Kidney tubule cell (primary cell): ENCODE measurements at places on chromosomes 6 and 20.

DNA sequence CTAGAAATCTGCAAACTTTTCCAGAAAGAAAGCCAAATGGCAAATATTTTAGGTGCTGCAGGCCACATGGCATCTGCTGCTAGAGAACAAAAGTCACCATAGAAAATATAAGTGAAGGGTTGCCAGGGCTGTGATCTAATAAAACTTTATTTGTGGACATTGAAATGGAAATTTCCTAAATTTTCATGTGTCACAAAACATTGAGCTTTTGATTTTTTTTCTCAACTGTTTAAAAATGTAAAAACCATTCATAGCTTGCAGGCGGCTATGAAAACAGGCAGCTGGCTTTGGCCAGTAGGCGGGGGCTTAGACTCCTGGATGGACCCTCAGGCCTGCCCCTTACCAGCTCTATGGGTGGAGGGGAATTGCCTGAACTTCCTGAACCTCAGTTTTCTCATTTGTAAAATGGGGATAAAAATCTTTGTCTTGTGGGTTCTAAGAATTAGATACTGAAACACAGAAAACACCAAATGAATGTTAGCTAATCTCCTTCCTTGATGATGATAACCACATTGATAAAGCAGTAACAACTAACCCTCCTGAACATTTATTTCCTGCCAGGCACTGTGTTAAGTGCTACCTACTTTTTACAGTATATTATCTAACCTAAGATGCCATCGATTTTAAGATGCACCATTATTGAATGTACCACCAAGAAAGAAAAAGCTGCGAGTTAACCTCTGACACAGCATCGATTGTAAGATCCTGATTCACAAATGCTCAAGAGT lies 85.5 kb downstream of the SLC22A23 start:
- DNase-seq: no peak

GRCh38 chr6:39313526-39314272 lies 520 bp downstream of the KCNK17 start:
- DNase-seq: no peak

- DNase-seq: no peak
These were observed 11.6 kb downstream of the TNFAIP3 start for GRCh38 chr6:137878486-137879285.

GRCh38 chr6:7171733-7172132 lies 64.0 kb downstream of the RREB1 start:
- DNase-seq: no peak

GRCh38 chr6:38364127-38364526 lies 275.6 kb downstream of the BTBD9 start:
- no peak for DNase-seq
